ENCODE measurements at places on chromosomes 12 and 14.

- no peak for DNase-seq
Observed at GRCh38 chr14:26548406-26548805, 49.4 kb downstream of the NOVA1 start.

- no peak for DNase-seq
Observed at GRCh38 chr12:11688831-11689230, 39.4 kb downstream of the ETV6 start.

- no peak for DNase-seq
Observed at GRCh38 chr12:67760586-67761275, 112.2 kb downstream of the DYRK2 start.

DNA sequence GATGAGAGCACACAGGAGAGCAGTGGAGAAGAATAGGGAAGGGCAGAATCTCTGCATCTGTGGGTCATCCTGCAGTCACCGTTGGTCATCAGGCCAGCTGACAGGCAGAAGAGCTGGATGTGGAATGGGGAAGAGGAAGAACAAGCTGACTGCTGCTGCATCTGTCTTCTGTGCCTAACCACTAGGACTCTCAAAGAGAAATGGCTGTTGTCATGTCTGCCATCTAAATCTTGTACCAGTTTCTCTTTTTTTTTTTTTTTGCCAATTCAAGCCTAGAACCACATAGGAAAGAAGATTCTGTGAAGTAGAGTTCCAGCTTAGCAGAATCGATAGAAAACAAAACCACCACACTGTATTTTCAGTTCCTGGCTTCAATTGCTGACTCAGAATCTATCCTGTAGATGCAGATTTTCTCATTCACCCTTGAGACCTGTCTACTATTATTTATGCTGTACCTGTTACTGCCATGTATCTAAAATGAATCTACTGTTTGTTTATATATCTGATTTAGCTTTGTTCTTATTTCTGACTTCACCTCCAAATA, 421.9 kb upstream of the PRICKLE1 start:
- no peak for DNase-seq
